ENCODE measurements at places on chromosomes 2 and 18. TPM values are rescaled to one million over a fixed set of nuclear protein-coding genes. Genes with fewer than 3 reads are reported as not detected.

Gene ANKRD29
- 72.0 TPM for total RNA-seq

Gene TEX51
- not detected for total RNA-seq

Gene CCDC74B
- total RNA-seq, result 0.78 TPM

Gene NMUR1
- total RNA-seq, result 5.8 TPM

Gene ZBTB7C
- total RNA-seq, result 17.7 TPM

Gene SRD5A2
- total RNA-seq, result not detected

Gene METTL5
- 34.7 TPM for total RNA-seq

Gene NCKAP1
- 117 TPM for total RNA-seq

Gene ZSWIM2
- total RNA-seq, result not detected

- DNase-seq, result no peak
These were observed 639.1 kb upstream of the SETBP1 start for GRCh38 chr18:44041553-44041952.

- no peak for DNase-seq
These were observed 514.9 kb downstream of the SUCLG1 start for GRCh38 chr2:83944191-83944590.

DNA sequence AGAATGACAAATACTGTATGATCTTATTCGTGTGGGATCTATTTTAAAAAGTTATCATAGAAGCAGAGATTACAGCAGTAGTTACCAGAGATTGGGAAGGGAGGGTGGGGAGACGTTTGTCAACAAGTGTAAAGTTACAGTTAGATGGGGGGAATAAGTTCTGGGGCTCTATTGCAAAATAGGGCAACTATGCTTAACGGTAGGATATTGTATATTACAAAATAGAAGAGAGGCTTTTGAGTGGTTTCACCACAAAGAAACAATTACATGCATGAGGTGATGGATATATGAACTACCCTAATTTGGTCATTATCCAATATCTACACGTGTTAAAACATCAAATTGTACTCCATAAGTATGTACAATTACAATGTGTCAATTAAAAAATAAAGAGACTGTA lies 123.4 kb upstream of the NOSTRIN start:
- DNase-seq, result no peak

- no peak for DNase-seq
These were observed 120.4 kb upstream of the NEDD4L start for GRCh38 chr18:57923611-57924010.

DNA sequence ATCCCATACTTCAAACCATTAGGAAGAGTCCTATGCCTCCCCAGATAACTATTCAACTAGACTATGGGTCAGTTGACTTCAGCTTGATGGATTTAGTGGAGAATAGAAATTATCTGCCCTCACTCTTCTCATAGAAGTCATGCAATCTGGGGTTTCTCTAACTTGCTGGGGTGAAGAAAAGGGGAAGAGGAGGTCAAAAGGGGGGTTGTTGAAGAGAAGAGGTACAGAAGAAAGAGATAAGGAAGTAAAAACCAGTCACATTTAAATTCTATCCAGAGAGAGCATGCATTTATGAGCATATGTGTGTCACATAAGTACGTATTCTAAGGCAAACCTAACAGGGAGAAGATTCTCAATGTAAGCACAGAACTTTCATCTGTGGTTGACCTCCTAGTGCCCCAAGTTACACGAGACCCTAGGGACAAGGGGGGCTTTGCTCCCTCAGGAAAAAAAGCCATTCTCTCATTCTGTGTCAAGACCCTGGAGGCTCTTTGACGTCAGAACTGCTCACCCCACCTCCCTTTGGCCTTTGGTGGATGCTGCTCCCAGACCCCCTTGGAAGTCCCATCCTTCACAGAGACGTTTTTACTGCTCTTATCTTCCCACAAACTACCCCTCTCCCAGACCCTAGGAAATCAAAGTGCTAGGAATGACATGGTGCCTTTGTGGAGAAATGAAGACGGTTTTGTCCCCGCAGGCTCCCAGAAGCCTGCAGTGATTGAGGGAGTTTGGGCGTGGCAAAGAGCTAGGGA lies 236.8 kb upstream of the TNP1 start:
- no peak for DNase-seq

DNA sequence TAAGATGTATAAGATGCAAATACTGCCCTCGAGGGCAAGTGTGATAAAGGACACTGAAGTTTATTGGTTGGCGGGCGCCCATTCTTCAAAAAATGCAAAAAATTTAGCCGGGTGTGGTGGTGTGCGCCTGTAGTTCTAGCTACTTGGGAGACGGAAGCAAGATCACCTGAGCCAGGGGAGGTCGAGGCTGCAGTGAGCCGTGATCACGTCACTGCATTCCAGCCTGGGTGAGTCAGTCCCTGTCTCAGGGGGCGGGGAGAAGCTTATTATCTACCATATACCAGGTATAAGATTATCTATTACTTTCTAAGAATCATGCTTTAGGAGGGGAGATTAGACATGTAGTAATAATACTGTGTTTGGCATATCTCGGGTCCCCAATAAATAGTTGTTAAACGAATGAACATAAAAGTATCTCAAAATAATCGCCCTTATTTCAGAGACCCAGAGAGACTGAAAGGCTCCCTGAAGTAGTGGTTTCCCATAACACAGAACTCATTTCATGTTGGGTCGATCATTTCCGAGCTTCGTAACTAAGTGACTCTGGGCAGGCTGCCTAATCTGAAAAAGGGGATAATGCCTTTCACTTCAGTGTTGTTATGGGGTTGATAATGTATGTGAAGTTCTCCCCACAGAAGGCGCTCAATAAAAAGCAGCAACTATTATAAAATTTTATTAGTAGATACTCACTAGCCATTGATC lies 1.2 kb upstream of the SELENOI start:
- DNase-seq, result no peak

DNA sequence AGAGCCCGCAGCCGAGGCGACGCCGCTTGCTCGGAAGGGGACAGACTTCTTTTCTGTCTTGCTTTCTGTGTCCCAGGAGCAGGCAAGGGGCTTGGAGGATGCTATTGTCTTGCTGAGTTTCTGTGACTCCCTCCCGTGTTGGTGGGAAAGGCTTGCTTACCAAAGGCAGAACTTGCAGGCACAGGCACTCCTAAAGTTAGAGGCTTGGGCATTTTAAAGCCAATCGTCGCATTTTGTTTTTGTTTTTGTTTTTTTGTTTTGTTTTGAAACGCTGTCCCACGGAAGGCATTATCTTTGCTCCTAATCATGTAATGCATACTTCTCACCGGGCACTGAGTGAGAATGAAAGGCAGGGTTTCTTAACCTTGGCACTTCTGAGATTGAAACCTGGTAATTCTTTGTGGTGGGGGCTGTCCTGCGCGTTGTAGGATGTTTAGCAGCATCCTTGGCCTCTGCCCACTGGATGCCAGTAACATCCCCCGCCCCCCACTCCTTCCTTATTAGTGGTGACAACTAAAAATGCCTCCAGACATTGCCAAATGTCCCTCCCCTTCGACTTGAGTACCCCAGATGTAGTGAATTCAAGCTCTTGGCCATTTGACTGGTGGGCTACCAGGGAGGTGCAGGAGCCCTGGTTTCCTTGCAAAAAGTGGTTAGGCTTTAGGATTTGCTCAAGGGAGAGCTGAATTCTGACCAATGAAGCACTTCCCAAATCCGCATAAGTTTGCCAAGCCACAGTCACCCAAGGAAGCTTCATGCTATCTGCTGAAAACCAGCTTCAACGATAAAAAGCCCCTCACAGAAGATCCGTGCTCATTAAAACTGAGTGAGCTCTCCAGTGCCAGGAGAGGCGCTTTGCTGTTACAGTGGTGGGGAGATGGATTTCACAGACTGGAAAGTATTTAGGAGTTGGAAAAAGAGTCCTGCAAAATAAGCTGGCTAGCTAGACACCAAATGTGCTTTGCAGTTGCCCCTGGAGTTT lies 1.2 kb downstream of the ANTXR1 start:
- DNase-seq, result no peak

DNA sequence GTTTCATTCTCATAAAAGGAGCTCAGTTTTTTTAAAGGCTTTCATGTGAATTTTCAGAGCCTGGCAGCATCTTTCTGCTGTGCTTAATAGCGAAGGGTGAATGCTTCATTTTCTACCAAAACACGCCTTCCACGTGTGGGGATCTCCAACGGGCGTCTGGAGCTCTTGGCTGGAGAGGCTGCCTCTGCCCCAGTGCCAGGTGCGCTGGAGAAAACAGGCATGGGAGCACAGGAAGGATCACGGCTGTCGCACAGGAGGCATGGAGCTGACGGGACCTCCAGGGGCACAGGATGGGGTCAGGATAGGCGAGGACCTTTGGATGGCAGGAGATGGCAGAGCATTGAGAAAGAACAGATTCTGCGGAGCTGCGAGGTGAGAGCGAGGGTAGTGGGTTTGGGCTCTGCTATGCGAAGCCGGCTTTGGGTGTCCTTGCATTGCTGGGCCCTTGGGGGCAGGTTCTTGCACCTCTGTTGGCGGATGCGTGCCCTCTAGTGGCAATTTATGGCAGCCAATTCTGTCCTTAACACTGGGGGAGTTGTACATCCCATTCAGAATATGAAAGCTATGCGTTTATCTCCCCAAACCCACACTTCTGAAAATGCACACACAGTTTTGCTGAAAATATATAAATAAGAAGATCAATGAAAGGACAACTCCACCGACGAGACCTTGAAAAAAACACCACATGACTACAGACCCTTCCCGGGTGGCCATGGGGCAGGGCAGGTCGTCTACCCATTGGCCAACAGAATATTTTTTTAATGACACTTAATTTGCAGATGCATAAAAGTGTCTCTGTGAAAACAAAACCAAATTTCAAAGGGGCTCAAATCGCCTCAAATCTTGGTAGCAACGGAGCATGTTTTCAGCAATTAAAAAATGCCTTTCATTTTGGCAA lies 90.4 kb upstream of the SLC35G4 start:
- no peak for DNase-seq

DNA sequence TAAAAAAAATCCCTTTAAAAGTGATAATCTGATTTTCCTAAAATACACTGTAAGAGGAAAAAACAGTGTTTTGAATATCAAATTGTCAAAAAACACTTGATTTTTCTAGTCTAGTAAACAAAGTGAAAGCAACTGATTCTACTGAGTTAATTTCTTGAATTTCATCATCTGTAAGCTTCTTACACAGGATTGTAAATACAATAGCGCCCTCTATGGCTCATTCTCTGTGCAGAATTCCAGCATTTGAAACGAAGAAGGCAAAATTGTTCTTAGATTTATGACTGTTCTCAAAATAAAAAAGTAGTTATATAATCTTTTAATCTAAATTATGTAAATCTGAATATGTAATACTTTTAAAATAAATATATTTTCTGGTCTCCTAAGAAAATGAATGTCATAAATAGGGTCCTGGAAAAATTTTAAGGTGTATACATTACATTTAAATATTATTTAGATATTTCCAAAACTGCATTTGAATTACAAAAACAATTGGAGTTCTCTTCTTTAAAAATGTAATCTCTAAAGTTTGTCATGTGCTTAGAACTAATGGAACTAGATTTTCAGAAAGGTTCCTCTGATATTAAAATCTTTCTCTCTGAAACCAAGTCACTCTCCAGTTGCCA lies 176.9 kb upstream of the MC4R start:
- no peak for DNase-seq

DNA sequence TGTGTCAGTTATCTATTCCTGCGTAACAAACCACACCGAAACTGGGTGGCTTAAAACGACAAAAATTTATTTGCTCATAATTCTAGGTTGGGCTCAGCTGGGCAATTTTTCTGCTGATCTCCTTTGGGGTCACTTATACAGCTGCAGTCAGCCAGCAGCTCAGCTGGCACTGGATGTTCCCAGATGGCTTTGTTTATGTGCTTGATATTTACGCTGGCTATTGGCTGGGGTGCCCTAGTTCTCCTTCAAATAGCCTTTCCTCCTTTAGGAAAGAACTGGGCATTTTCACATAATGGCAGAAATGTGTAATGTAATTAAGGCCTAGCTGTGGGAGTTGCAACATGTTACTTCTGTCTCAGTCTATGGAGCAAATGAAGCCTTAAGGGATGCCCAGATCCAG lies 142.2 kb downstream of the B3GNT2 start:
- DNase-seq, result no peak

- no peak for DNase-seq
These were observed 34.3 kb downstream of the INHBB start for GRCh38 chr2:120379916-120380893.

DNA sequence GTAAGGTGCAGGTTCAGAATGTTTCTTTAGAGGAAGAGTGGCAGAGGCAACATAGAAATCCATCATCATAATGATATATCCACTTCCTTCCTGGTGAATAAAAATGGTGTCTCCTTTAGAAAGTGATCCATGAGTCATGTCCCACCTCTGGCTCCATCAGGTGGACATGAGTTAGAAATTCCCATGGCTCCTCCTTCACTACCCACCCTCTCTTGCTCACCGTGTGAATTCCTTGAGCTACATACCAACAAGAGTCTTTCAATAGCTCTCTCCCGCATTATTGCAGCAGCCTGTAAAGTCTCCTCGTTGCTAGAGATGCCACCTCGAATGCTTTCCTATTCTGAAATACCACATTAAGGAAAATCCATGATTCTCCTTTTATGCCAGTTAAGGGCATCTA lies 317.6 kb downstream of the LNPK start:
- no peak for DNase-seq

GRCh38 chr2:145000376-145000775 lies 480.5 kb upstream of the ZEB2 start:
- DNase-seq, result no peak

GRCh38 chr2:43345391-43345813 lies 119.0 kb upstream of the ZFP36L2 start:
- no peak for DNase-seq

DNA sequence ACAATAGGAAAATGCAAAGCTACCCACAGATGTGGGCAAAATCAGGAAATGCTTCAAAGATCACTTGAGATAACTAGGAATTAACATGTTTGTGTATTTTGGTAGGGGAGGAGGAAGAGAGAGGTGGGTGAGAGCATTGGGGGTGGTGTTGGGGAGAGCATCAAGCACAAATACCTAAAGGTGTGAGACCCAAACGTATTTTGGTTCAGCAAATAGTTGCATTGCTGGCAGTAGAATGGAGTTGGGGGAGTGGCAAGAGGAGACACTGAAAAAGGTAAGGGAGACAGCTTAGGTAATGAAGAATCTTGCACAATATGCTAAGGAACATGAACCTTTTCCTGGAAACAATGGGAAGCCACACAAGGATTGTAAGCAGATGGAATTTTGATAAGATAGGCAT lies 1.5 kb upstream of the PELI1 start:
- DNase-seq, result no peak

DNA sequence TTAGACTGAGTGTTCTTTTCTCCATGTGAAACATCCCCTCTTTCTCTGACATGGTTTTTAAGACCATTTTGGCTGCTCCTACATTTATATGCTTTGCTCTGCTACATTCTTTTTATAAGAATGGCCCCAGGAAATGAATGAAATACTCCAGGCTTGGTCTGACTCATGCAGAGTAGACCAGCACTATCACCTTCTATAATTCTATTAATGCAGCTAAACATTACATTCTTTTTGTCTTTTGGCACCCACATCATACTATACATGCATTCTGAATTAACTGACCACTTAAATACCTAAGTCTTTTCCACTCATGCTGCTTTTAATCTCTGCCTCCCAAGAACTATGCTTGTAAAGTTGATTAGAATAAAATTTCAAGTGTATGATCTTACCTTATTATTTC lies 94.1 kb downstream of the AAK1 start:
- no peak for DNase-seq

DNA sequence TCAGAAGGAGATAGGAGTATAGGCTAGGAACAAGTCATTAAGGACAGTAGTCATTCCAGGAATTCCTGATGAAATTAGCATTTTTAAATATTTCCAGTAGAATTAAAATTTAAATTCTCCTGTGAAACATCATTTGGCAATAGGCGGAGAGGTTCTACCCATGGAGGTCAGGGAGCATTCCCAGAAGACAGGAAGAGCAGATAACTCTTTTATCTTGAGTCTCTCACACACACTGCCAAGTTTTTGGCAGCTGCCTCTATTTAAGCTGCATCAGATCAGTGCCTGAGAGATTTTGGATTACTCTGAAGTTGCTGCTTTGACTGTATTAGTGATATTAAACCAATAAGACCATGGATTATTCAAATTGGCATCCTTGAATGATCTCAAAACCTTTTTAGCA lies 714.7 kb downstream of the EPHA4 start:
- DNase-seq, result no peak
